ENCODE measurements at places on chromosomes 3 and 15.
A peak's percentile ranks its signal among the peaks of the same experiment; 100 is the strongest.

- DNase-seq, result peak; percentile 50
Measured at GRCh38 chr3:122564155-122564912, at the start of the genes DTX3L and PARP9. Gene DTX3L (plus strand): TSS chr3:122564338. CDS start chr3:122564427, 89 bp downstream. Gene PARP9 (minus strand): TSS chr3:122564300. CDS start chr3:122559620, 4,680 bp downstream.

GRCh38 chr3:95750097-95750496 lies 1064.3 kb upstream of the EPHA6 start:
- DNase-seq, result no peak

GRCh38 chr3:66320390-66320789 lies 99.6 kb downstream of the SLC25A26 start:
- no peak for DNase-seq

- no peak for DNase-seq
Measured at GRCh38 chr3:191301017-191301416, 28.2 kb upstream of the CCDC50 start.

- no peak for DNase-seq
Measured at GRCh38 chr3:65313666-65314065, 625.9 kb upstream of the ADAMTS9 start.

DNA sequence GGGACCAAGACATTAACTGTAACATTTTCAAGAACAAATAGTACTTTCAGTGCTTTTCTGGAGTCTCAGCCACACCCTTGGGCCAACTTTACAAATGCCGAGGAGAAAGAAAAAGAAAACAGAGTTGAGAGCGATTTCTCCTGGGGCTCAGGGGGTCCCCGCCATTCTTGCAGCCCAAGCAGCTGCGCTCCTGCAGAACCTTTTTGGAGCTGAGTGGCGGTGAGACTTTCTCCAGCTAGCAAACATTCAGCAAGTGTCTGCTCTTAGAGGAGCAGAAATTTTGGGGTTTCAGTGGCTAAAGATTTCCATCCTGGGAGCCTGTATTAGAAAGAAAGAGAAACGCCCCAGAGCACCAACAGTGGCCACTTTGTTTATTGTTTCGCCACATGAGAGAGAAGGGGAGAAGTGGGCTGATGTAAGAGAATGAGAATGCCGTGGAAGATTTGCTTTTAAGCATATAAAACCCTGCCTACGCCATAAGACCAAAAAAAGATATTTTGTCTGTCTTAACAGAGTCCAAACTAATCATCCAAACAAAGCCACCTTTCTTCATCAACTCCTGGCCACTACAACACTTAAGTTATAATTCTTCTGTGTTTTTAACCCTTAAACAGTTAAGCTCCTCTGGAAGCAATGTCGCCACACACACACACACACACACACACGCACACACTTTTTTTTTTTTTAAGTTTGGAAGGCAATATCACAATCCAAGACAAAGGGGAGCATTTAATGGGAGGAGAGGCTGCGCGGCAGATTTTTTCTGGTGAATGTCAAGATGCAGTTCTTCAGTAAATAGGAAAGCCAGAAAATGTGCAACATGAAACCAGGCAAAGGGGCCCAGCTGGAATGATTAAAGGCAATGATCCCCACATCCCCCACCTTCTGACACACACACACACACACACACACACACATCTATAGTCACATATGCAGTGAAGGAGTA lies 19.2 kb downstream of the EID1 start:
- DNase-seq, result no peak

- no peak for DNase-seq
Measured at GRCh38 chr3:104206925-104207324, 1159.8 kb upstream of the ALCAM start.

- no peak for DNase-seq
Measured at GRCh38 chr3:99872923-99873254, 55.2 kb downstream of the CMSS1 start.

DNA sequence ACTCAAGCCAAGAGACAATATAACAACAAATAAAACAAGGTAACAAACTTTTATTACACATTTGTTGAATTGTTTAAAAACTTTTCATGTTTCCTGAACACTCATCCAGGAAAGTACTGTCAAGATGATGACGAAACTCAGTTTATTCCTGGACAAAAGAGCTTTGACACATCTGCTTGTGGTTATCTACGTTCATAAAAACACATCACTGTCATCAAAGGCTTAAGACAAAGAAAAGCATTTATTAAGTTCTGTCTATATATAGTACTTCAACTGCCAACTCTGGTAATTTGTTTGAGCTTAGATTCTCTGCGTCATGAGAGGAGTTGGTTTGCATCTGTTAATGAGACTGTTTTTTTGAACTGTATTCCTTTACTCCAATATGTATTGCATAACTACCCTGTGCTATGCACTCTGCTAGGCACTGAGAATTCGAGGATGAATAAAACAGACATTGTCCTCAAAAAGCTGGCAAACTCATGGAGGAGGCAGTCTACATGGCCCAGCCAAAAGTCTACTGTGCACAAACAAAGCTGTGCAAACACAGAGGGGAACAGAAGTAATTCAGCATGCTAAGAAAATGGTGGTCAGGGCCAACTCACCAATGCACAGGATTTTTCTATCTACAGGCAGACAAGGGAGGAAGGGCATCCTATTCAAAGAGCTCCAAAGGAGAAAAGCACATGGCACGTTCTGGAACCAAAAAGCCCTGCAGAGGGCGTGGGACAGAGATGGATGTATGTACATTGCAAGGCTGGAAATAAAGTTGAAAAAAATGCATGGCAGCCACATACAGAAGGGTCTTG lies 21.5 kb downstream of the PLD1 start:
- no peak for DNase-seq

DNA sequence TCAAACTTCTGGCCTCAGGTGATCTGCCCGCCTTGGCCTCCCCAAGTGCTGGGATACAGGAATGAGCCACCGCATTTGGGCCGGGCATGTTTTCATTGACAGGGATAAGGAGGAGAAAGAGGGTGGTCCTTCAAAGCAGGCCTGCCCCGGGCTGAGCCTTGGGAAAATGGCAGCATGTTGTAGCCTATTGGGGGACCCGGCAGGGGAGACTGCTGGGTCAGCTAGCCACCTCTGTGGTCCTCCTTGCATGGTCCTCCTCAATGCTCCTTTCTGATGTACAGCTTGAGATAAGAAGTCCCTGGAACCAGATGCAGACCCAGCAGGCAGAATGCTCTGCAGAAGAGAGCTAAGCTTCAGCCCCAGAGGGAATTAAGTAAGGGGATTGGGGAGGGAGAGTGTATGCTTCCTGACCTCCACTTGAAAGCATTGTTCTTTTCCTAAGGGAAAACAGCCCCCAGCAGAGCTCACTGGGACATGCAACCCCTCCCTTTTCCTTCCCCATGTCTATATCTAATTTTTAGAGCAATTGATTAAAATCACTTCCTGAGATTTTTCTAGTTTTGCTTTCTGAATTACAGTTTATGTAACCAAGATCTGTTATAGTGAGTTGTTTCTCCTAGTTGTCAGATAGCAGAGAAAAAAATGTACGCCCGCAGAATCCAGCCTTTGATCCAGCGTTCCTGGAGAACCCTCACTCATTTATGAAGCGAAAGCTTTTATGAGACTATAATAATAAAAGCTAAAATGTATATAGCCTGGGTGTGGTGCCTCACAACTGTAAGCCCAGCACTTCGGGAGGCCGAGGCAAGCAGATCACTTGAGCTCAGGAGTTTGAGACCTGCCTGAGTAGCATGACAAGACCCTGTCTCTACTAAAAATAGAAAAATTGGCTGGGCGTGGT lies 48.7 kb upstream of the VILL start:
- DNase-seq, result no peak

- peak; percentile 57 for DNase-seq
Measured at GRCh38 chr15:40769274-40770146, at the start of gene C15orf62. Gene C15orf62 (plus strand): TSS chr15:40769980. CDS start chr15:40770496, 516 bp downstream.

DNA sequence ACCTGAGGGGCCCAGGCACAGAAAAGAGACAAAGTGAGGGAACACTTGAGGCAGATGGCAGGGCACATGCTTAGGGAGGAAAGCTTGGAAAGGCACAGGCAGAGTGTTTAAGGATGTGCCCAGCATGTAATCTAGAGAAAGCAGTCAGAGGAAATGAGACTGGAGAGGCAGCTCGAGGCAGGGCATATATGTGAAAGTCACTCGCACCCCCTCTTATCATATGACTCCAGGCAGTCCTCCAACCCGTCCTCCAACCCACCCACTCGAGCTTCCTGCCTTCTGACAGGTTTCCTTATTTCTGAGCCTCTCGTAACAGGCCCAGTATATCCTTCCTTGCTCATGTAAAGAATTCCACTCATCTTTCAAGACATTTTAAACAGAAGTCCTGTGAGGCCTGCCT lies 294.0 kb downstream of the SOX2 start:
- DNase-seq, result no peak

GRCh38 chr3:147921051-147921450 lies 511.9 kb downstream of the ZIC1 start:
- DNase-seq, result no peak

- no peak for DNase-seq
Measured at GRCh38 chr3:149381173-149382100, 4.0 kb upstream of the TM4SF1 start.

DNA sequence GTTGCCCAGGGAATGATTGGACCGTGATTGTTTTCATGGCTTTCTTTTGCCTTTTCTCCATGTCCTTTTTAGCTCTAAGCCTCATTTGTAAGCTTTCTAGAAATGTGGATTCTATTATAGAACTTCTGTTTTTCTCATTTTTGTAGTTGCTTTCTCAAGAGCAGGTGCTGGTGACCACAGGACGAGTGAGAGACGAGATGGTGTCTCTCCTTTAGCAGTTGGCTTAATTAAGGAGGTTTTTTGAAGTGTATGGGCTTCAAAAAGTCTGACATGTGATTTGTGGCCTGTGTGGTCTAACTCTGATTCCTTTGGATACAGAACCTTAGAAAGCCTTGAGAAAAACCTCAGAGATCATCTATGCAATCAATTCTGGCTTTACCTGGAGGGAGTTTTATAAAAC lies 292.8 kb downstream of the LPP start:
- no peak for DNase-seq

DNA sequence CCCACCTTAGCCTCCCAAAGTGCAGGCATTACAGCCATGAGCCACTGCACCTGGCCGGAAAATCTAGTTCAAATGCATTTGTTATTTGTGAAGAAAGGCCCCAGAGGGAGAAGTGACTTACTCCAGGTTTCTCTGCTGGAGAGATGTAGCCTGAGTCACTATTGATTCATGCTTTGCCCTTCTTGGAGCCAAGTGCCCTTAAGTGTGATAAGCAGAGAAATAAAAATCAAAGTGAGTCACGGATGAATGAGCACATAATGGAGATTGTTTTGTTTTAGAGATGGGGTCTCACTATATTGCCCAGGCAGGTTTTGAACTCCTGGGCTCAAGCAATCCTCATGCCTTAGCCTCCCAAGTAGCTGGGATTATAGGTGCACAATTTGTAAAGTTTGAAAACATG lies 33.1 kb downstream of the CDC25A start:
- no peak for DNase-seq

GRCh38 chr3:135382188-135382587 lies 583.3 kb upstream of the PPP2R3A start:
- no peak for DNase-seq

DNA sequence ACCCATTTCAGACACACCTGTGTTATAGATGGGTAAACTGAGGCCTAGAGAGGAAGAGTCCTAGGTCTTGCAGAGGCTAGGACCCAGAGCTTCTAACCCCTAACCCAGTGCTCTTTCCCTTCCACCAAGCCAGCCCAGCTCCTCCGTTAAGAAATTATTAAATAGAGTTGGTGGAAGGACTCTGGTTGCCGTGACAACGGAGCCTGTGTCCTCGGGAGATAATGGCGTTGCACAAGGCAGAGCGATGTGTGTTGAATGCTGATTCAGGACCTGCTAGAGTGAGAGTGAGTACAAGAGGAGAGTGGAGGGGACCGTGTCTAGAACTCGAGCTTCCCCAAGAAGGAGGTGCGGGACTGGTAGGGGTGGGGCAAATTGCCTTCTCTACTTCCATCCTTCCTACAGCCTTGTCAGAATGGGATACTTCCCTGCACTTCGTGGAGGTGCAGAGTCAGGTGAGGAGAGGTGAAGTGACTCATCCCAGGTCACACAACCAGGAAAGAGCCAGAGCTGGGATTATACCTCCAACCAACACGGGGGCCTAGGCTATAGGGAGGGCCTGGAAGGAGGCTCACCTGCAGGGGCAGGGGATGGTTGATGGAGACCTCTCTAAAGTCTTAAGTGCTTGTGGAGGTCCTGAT lies 8.6 kb downstream of the SLC6A1 start:
- DNase-seq, result no peak

DNA sequence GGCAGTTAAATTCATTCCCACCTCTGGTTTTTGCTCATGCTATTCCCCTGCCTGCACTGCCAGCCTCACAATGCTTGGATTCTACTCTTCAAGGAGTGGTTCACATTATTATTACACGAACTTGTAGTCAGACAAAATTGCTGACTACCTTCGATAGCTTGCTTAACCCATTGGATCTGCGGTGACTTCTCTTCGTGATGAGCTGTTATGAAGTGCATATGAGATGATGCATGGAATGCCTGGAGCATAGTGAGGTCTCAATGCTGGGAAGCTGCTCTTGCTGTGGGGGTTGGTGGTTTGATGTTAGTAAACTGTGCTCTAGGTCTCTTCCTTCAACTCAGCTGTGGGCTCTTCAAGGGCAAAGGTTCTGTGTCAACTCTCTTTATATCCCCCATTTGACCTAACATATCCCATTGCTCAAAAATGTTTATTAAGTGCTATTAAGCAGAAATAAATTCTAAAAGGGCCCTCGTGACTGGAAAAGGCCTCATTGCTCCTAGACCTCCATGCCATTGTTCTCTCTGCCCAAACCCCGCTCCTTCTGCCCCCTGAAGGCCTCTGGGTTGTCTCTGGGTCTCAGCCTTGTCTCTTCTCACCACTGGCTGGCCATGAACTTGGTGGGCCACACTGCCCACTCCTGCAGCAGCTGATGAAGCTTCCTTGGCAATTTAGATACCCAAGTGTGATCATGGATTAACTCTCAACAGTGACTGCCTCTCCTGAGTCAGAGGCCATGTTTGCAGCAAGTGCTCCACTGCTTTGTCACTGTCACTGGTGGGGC lies 4.5 kb upstream of the SLCO2A1 start:
- no peak for DNase-seq

DNA sequence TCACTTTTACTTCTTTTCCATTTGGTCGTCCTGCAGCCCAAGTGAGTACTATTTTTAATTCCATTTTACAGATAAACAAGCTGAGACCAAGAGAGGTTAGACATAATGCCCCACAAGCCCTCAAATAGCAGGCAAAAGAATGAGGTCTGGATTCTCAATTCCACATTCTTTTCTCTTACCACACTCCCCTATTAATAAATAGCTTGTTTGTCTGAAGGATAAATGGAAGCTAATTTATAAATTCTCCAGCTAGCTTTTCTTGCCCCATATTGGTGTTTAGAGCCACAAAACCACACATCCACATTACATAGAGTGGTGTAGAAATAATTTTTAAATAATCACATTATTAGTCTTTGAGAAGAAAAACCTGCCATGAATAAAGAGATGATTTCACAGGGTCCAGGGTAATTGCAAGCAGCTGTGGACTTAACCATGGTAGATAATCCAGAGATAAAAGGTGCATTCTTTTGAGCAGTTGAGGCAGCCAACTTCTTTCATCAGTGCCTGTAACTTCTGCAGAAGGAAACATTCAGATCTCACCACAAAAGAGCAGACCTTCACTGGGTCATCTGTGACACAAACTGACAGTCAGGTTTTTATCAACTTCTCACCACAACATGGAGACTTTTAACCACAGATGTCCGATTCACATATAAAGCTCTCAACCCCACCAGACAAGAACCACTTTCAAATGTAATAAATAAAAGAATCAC lies 313.4 kb upstream of the STT3B start:
- DNase-seq, result no peak

All from stimulated activated CD8-positive, alpha-beta memory T cell treated with anti-CD3 and anti-CD28 coated beads, Interleukin-4, amount 100 ng/mL, for 24 hours (primary cell).